ENCODE measurements at places on chromosomes 11 and 22.

- DNase-seq = peak; percentile 28
These were observed 29.0 kb downstream of the TXN2 start for GRCh38 chr22:36452250-36452977.

DNA sequence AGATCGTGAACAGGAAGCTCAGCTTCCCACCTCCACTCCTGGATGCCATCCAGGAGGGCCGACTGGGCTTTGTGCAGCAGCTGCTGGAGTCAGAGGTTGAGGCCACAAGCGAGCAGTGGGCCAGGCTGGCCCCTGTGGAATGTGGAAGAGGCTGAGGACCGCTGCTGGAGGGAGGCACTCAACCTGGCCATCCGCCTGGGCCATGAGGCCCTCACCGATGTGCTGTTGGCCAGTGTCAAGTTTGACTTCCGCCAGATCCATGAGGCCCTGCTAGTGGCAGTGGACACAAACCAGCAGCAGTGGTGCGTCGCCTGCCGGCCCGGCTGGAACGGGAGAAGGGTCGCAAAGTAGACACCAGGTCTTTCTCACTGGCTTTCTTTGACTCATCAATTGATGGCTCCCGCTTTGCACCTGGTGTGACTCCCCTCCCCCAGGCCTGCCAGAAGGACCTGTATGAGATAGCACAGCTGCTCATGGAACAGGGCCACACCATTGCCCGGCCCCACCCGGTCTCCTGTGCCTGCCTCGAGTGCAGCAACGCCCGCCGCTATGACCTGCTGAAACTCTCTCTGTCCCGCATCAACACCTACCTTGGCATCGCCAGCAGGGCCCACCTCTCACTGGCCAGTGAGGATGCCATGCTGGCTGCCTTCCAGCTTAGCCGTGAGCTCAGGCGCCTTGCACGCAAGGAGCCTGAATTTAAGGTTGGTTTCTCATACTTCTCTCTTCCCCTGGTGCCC is 24.9 kb downstream of the ART5 start:
- DNase-seq = no peak

DNA sequence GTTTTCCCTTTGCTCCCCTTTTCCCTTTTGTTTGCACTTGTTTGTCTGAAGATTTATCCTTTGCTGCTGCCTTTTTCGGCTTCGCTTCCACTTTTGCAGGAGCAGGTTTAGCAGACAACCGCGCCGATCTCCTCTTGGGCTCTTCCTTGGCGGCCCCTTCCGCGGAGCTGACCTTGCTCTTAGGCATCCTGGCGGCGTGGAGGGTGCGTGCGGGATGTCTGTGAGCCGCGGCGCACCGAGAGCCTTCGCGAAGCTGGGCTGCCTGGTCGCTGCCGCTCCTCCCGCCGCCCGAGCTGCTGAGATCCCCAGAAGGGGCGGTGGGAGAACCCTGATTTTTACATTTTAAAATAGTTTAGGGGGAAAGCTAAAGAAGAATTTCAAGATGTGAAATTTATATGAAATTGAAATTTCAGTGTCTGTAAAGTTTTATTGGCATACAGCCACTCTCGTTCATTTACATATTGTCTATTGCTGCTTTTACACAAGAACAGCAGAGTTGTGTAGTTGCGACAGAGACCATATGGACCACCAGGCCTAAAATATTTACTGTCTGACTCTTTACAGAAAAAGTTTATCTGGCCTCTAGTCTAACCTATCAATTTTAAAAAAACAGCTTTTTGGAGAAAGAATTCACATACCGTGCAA is 105.2 kb upstream of the RRM1 start:
- no peak for DNase-seq

- no peak for DNase-seq
These were observed 46.3 kb upstream of the RRM1 start for GRCh38 chr11:4048340-4048739.

GRCh38 chr11:29075726-29076125 is 941.1 kb downstream of the KCNA4 start:
- no peak for DNase-seq

DNA sequence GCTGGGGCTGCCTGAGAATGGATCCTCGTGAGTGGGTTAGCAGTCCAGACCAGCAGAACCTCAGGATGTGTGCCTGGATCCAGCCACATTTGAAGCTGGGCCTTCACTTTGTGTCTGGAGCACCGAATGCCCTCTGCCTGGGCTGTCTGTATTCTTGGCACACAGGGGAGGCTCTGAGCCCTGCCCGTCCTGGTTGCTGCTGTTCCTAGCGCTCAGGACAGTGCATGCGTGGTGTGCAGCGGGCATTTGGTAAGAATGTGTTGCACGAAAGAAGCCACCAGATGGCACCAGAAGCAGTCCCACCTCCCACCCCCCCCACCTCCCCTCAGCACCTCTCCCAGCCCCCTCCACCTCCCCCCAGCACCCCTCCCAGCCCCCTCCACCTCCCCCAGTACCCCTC is 4.1 kb upstream of the MAPK11 start:
- peak; percentile 30 for DNase-seq

- DNase-seq = no peak
These were observed 1160.5 kb upstream of the CNTN5 start for GRCh38 chr11:97860237-97860636.

DNA sequence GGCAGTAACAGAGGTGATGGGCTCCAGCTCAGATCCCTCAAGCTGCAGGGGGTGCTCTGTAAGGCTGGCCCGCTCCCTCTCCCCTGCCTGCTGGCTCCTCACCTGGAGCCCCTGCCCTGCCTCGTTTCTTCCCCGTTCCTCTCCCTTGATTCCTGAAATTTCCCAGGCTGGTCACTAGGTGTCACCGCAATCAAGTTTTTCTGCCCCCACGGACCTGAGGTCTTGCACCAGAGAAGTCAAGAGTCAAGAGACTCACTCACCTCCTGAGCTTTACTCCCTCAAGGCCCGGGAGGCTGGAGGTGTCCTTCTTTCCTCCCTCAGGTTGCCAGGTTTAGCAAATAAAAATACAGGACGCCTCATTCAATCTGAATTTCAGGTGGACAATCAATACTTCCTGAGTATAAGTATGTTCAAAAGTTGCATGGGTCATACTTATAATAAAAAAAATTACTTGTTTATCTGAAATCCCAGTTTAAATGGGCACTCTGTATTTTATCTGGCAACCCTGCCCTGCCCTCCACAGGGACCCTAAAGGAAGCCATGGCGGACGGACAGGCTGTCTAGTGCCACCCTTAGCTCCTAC is 69.2 kb downstream of the SCUBE1 start:
- peak; percentile 26 for DNase-seq

DNA sequence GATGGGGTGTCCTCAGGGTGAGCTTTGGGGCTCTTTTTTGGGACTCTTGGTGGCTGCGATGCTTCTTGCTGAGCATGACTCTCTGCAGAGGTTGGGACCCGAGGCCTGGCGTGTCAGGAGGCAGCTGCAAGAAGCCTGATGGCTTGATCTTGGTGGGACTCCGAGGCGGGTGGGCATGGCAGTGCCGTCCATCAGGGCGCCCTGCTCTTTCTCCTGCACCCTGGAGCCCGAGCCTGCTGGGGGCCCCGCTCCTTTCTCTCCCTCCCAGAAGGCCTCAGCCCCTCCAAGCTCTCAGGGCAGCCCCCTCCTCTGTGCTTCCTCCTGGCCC is 432.7 kb downstream of the TBC1D22A start:
- DNase-seq = no peak

DNA sequence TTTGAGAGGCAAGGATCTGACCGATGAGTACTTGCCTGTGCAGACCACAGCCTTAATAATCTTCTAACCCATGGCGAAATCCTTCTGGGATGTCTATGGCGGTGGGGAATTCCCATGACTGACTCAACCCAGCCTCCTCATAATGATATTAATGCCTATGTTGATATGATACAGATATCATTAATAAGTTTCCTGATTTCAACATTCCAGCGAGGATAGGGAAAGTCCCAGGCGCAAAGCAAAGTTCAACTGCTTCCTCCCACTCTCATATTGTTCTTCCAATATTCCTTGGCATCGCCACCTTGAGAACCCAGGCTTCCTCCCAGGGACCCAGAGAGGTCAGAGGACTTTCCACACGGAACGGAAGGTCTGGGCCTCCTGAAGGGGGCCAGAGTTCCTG is 110.3 kb upstream of the TMEM45B start:
- no peak for DNase-seq

DNA sequence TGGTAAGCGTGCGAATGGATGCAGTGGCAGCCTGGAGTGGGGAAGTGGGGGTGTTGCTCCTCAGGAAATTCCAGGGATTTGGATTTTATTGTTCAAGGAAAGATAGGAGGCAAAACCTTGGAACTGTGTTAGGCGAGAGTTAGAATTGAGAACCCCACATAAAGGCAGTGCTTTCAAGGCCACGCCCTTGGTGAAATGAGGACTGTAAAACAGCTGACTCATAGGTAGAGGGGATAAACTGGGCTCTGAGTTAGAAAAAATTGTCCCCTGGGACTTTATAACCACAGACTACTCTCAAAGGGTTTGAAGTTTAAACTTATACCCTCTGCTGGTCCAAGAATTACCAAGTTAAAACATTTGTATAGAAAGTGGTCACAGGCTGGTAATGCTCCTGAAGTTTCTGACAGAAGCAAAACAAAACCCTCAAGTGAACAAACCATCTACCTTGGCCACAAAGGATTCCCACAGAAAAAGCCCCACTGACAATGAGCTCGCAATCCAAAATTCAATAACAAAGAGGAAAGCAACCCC is 250.3 kb upstream of the TBCEL start:
- no peak for DNase-seq

DNA sequence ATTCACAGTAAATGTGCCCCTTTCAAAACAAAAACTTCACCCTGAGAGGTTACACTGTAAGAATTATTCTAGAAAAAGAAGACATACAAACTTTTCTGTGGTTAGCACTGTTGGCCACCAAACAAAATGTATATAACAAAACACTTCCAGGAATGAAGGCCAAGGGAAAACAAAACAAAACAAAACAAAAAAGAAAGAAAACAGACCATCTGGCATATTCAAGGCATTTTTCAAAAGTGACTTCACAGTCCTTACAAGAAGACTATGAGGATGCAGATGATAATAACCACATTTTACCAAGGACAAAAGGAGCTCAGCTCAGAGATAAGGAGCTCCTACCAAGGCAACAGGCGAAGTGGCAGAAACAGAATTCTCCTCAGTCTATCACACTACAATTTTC is 24.9 kb downstream of the CTSC start:
- no peak for DNase-seq

DNA sequence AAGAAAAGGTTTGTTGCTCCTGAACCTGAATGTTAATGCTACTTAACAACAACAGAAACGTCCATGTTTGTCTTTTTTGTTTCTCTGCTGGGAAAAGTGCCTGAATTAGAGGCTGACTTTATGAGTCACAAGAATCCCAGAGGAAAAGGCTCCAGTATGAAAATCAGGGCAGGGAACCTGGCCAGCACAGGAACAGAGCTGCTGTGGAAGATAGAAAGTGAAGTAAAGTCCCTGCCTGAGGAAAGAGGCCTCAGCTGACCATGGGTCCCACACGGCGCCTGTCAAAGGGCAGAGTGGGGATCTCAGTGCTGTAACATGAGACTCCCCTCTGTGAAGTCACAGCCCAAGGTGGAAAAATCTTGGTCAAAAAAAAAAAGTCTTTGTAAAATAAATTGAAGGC is 632.3 kb upstream of the CCDC90B start:
- DNase-seq = no peak

DNA sequence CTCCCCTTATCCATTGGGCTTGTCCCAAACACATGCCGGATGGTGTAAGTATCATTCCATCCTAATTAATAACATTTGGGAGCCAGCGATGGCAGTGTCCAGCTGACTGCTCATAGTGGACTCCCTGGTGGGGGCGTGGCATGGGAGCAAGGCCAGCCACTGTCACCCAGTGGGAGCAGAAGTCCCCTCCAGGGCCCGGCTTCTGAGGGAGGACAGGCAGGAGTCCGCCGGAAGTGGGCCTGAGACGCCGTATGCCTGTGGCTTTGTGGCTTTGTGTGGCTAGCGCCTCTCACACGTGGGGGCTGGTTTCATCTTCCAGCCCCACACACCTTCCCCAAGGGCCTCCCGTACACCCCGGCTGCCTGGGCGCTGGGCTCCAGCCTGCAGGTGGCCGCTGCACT is 124.5 kb downstream of the KCNQ1 start:
- DNase-seq = no peak

DNA sequence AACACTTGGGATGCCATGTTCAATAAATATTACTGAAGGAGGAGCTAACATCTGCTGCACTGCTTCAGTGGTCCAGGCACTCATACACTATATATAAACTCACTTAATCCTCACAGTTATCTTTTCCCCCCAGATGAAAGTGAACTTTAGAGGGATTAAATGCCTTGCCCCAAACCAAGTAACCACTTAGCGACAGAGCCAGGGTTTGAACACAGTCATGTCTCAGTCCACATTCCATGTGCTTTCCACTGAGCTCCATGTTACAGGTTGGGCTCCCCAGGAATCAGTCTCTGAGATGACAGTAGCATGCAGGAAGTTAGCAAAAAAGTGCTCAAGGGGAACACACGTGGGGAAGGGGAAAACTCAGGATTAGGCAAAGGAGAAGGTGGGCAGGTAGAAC is 59.3 kb downstream of the ENDOD1 start:
- no peak for DNase-seq

DNA sequence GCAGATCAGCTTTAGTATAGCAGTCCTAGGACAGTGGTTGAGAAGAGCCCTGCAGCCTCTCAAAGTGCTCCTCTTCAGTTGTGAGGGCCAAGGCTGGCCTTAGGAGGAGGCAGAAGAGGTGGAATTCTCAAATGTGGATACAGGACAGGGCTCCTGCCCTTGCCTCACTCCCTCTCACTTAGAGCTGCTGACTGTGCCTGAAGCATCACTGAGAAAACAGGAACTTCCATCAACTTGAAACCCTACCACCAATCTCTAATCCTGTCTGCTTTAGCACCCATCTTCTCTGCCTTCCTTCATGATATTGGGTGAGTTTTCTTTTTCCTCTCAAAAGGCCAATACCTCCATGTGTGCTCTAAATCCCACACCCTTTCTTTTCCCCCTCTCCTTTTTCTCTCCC is 14.4 kb upstream of the UCP3 start:
- DNase-seq = no peak

DNA sequence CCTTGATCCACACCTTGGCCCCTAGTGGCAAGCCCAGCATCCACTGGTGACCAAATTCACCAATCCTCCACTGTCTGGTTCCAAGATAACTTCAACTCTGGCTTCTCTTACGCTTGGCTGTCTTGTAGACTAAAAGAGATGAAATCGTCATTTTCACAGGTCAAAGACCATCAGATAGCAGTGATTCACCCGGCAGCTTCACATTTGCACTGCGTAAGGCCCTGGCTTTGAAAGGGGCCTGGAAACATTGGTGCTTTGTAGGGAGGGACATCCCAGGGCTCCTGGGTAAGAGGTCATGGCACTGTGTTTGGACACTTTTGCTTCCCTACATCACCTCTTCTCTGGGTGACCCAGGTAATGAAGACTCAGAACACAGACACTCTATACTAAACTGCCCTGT is 30.1 kb upstream of the FADD start:
- DNase-seq = no peak

- DNase-seq = no peak
These were observed 28.5 kb downstream of the LRRC74B start for GRCh38 chr22:21074102-21074715.

GRCh38 chr11:833849-834311 is 1.1 kb downstream of the CD151 start:
- no peak for DNase-seq

Measured in activated CD4-positive, alpha-beta T cell treated with anti-CD3 and anti-CD28 coated beads for 4 hours (primary cell).